ENCODE measurements at places on chromosomes 2 and 18. TPM values are rescaled to one million over a fixed set of nuclear protein-coding genes. Genes with fewer than 3 reads are reported as not detected.

Gene POTEJ
- total RNA-seq = not detected

- peak; percentile 88 for DNase-seq
Measured at GRCh38 chr2:109331896-109332848, 203.2 kb downstream of the SH3RF3 start.

- DNase-seq = no peak
Measured at GRCh38 chr18:6374935-6375529, 39.7 kb downstream of the L3MBTL4 start.

Gene GAREM1
- 0.21 TPM for total RNA-seq

DNA sequence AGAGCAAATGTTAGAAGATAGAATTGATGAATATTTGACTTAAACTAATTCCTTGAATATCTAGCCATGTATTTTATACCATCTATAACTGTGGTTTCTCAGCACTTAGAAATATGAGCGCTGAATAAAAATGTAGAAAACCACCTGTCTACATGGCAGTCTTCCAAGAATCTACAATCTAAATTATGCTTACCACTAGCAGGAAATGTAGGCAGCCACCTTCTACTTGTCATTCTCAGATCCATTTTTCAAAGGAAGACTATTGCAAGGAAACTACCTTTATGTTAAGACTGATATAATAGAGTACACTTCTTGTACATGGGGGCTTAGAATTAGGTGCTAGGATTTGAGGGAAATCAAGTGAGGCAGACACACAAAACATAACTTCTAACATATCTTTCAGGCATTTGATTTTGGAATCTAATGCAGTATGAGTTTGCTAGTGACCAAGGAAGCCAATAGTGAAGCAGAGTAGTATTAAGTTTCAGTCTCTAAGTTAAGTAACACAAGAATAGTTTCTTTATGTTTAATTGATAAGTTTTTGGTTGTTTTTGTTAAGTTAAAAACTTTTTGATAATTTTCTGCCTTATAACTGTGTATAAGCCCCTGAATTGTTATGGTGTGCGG, 175.9 kb upstream of the ITGA4 start:
- DNase-seq = no peak

- DNase-seq = no peak
Measured at GRCh38 chr2:8630676-8631464, 51.0 kb upstream of the ID2 start.

- DNase-seq = no peak
Measured at GRCh38 chr2:51698021-51698420, 666.1 kb upstream of the NRXN1 start.

DNA sequence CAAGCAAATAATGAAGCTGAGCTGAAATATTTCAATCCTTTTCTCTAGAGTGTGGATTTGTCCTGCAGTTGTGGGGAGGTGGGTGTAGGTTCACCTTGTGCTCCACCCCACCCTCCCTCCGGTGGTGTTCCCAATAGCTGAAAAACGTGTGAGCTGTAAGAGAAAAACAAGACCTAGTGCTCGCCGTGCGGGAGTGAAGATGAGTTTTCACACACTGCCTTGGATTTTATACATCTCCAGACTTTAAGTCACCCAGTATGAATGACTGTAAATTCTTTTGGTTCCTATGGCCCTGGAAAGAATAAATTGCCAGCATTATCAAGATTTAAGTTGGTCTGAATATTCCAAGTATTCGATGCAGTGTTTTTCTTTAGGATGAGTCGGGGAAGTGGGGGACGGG, 1.9 kb upstream of the SOX11 start:
- no peak for DNase-seq

DNA sequence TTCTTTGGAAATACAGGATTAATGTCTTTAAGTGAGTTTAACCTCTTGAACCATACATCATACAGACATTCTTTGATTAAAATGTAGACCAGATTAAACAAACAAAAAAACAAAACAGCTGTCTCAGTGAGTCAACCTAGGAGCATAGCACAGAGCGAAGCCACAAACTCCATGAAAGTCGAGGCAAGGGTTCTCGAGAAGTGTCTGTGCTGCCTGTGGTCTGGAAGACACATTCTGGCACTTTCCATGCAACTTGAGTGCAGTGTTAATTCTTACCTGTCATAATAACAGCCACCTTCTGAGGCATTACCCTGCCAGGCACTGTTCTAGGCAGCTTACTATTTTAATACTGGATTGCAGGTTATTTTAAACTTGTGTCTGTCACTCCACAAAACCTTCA, 435.5 kb upstream of the MMADHC start:
- DNase-seq = no peak

- no peak for DNase-seq
Measured at GRCh38 chr2:233928594-233929351, 11.6 kb downstream of the TRPM8 start.

GRCh38 chr2:45085487-45085886, 76.2 kb upstream of the SIX2 start:
- no peak for DNase-seq

- no peak for DNase-seq
Measured at GRCh38 chr18:62610701-62611411, 88.0 kb downstream of the ZCCHC2 start.

- peak; percentile 34 for DNase-seq
Measured at GRCh38 chr18:55018602-55019001, 59.3 kb upstream of the CCDC68 start.

Gene NLRC4
- not detected for total RNA-seq

Gene KLHL14
- not detected for total RNA-seq

Gene LRP1B
- not detected for total RNA-seq

Gene REG3A
- total RNA-seq = not detected

DNA sequence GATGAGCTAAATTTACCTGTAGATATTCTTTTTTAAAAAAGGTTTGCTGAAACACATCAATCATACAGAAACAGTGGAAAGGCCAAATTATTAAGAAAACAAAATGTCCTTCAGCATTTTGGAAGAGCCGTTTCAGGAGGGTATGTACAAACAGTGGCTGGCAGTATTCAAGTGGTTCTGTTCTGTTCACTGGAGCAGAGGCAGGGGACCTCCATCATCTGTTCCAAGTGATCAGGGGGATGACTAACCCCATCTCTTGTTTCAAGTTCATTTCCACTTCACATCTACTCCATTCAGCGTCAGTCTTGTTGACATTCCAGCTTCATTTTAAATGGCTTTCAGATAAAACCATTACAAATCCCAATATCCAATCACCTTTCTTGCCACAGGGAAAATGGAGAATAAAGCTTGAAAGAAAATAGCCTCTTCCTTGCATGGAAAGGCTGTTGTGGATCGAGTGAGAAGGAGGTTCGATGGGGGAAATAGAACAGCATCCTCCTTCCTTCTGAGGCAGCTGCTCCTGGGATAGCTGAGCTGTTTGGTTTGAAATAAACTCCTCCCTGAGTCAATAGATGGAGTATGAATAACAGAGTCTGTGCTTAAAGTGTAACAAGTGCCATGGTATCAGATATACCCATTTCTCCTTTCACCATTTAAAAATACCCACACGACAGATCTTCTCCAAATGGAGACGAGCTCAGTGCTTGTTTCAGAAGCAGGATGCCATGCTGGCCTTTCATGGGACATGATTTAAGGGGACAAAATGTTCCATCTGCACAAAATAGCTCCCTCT, 63.7 kb upstream of the OTOF start:
- DNase-seq = no peak

DNA sequence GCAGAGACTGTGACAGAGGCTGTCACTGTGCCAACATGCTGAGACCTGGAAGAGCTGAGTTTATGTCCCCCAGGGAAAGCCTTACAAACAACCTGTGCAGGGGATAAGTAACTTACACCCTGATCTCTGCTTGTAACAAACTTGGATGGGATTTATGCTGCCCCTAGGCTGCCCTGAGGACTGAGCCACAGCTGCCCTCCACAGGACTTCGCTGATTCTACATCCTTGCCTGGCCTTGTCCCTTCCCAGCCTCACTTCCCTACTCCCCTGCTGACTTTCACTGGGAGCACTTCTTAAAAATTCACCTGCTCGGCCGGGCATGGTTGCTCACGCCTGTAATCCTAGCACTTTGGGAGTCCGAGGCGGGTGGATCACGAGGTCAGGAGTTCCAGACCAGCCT, 45.9 kb upstream of the ASAP2 start:
- no peak for DNase-seq

- no peak for DNase-seq
Measured at GRCh38 chr18:66235206-66235605, 368.7 kb downstream of the CDH19 start.

GRCh38 chr2:9753665-9754531, 89.4 kb upstream of the TAF1B start:
- no peak for DNase-seq

DNA sequence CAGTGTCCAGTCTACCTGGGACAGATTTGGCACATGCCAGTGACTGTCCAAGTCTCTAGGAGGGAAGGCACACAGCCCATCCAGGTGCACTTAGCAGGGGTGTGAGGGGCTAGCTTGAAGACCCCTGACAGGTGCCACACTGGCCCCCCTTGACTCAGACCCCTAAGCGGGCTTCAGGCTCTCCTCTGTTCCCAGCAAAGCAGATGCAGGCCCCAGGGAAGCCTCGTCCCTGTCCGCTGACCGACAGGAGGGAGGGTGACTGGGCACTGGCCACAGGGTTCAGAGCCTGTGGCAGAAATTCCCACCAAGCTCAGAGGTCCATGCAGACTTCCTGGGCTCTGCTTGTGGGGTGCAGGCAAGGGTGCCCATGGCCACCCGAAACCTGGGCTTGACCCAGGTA, 239.8 kb upstream of the MYT1L start:
- no peak for DNase-seq

- DNase-seq = no peak
Measured at GRCh38 chr18:45111502-45111848, 430.8 kb downstream of the SETBP1 start.

Gene HNMT
- 0.36 TPM for total RNA-seq

Measured in HFFc6 (cell line).